ENCODE measurements at places on chromosomes 5 and 9.

DNA sequence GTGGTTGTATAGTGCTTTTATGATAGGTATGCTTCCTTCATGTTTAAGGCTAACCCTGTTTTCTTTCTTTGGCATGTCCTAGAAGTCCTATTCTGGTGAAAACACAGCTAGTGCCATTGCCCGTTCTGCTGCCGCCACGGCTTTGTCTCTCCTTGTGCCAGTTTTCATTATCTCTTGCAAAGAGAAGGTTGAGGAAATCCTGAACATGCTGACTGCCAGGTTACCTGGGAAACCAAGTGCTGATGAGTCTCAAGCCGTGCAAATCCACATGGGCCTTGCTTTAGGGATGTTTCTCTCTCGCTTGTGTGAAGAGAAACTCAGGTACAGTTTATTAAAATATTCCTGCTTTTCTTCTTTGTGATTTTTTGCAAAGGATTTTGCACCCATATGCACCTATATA lies 102.2 kb downstream of the HACD4 start:
- no peak for DNase-seq

- DNase-seq, result no peak
Measured at GRCh38 chr5:61370506-61370905, 38.4 kb downstream of the ZSWIM6 start.

- DNase-seq, result no peak
Measured at GRCh38 chr5:65880496-65881072, 45.8 kb upstream of the ERBIN start.

DNA sequence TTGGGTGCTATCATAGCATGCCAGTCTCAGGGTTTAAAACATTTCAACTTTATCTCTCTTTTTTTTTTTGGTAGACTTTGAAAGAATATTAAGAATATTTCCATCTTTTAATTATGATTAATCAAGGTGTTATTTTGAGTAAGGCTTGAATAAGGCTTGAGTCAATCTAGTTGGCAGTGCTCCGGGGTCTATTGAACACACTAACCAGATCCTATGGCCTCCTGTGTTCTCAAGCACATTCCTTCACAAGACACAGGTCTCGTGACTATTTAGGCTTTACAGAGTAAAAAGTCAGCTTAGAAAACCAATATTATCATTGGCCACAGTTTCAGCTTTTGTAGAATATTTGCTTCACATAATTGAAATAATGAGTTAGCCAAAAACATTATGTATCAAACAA lies 151.2 kb downstream of the ARHGEF28 start:
- no peak for DNase-seq

- DNase-seq, result no peak
Measured at GRCh38 chr5:113115061-113115460, 138.5 kb downstream of the DCP2 start.

DNA sequence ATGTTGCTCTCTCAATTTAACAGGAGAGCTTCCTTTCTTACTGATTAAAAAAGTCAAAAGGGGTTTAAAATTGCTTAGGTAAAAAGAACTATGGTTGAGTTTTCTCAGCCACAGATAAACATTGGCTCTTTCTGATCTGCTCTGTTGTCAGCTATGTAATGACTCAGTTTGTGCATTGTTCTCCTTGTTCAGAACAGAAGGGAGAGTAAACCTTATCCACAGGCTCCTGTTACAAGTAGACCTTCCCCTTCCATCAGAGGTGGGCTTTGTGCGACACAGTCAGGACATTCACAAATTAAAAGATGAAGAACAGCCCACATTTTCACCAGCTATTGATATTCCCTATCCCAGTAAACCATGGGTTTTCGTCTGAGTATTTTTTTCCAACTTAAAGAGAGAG lies 236.3 kb upstream of the SEMA6A start:
- DNase-seq, result no peak
